MG63 (cell line): ENCODE measurements at places on chromosomes 13 and 19.

DNA sequence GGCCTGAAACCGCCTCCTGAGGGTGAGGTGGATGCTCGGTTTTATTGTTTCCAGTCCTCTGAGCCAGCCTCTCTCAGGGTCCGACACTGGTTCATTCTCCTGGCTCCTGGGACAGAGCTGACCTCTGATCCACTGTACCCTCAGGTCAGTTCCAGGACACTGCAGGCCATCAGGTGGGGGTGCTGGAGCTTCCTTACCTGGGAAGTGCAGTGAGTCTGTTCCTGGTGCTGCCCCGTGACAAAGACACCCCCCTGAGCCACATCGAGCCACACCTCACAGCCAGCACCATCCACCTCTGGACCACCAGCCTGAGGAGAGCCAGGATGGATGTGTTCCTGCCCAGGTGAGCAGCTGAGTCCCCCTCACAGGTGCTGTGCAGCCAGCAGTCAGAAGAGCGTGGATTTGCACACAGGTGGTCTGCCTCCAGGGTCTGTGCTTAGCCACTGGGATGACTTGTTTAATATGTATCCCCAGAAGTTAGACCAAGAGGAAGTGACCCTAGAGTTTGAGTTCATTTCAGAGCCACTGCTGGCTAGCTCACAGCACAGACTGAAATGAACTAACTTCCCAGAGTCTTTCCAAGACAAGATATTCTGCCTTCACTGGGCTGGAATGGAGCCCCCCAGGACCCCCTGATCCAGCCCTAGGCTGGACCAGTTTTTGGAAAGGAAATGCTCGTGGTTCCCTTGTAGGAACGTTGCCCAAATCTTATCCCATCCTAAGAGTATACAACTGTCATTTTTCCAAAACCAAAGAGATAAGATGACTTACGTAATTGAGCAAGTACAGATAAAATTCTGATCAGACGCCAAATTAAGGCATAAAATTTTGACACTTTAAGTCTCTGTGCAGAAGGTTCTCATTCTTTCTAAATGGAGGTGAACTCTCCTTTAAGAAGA lies 8.8 kb downstream of the SERPINE3 start:
- DNase-seq = no peak

GRCh38 chr13:33207615-33207961 lies 78.0 kb downstream of the STARD13 start:
- DNase-seq = peak; percentile 66

DNA sequence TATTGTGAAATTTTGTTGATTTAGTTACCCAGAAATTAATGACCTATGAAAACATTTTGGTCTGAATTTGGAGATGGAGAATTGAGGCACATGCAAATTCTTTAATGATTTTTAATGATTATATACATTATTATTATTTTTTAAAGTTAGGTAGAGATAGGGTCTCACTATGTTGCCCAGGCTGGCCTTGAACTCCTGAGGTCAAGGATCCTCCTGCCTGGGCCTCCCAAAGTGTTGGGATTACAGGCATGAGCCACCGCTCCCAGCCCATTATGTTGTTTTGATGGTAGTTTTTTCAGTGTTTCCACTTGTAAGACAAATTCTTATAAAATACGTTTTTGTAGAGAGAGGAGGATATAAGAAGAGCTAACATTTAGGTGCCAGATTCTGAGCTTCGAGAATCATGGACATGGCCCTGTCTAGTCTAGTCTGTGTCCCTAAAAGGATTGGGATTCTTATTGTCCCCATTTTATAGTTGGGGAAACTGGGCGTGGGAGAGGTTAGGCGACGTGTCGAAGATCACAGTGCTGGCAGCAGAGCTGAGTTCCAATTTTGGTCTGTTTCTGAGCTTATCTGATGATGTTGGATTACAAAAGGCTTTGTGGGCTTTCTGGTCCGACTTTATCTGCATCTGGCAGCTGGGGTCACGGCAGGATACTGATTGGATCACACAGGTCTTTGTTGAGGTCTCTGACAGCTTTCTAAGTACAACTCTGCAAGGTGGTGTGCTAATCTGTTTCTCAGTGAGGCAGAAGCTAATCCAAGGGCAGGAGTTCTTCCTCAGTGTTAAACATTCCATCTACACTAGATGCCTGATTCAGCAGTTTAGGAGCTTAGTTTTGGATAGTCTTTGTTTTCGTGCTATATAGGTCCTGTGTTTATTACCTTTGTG lies 7.5 kb upstream of the WDR88 start:
- no peak for DNase-seq

- DNase-seq = peak; percentile 90
Observed at GRCh38 chr19:3655402-3656072, 28.9 kb upstream of the CACTIN start.

DNA sequence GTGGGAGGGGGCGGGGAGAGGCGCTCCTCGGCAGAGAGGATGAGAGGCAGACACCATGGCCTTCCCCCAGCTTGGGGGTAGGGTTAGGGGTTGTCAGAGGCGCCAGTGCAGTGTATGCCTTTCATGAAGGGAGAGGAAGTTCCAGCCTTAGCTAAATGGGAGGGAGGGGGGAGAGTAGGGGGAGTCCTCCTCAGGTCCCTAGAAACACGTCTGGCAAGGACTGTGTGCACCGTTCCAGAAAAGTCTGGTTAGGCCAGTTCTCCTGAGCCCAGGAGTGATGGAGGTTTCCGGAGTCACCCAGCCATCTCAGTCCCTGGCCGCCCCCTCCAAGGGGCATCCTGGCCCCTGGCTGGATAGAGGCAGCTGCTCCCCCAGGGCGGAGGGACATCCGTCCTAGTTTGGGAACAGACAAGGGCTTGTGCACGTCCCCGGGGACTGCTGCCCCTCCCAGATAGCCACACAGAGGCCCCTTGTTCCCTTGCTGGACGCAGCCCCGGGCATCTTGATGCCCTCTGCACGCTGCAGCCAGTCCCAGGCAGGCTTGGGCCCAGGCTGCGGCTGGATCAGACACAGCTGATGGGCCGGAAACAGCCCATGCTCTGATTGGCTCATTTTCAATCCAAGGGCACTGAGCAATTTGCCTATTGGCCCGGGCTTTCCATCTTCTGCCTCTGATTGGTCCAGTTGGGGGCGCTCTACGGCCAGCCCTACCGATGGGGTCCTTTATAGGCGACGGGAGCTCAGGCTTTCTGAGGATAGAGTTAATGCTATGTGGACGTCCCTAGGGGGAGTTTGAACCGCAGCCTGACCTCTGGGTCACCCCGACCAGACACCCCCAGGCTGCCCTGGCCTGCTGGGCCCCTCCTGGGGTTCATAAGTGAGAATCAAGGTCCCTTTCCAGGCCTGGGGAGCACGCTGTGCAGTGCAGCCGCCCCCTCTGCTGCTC lies 3.8 kb downstream of the S1PR2 start:
- no peak for DNase-seq

GRCh38 chr13:51978796-51979556 lies 32.3 kb downstream of the ATP7B start:
- no peak for DNase-seq

GRCh38 chr19:50435627-50436026 lies 2.9 kb downstream of the MYBPC2 start:
- DNase-seq = no peak

GRCh38 chr13:67554286-67554685 lies 324.1 kb upstream of the PCDH9 start:
- DNase-seq = no peak

DNA sequence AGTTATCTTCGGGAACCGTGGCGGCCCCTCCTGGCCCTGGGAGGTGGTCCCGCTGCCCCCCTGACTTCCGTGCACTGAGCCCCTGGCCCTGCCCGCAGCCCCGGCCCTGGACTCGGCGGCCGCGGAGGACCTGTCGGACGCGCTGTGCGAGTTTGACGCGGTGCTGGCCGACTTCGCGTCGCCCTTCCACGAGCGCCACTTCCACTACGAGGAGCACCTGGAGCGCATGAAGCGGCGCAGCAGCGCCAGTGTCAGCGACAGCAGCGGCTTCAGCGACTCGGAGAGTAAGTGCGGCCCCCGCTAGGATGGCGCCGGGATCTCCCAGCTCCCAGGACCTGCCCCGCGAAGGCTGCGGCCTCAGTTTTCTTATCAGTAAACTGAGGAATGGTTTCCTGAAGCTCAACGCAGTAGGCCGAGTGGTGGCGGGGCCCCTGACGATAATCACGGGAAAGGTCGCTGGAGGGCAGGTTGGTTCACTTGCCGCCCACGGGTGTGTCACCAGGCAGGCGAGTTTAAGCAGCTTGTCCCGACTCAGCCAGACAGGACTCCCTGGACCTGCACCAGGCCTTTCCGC lies 924 bp downstream of the RGCC start:
- DNase-seq = no peak

DNA sequence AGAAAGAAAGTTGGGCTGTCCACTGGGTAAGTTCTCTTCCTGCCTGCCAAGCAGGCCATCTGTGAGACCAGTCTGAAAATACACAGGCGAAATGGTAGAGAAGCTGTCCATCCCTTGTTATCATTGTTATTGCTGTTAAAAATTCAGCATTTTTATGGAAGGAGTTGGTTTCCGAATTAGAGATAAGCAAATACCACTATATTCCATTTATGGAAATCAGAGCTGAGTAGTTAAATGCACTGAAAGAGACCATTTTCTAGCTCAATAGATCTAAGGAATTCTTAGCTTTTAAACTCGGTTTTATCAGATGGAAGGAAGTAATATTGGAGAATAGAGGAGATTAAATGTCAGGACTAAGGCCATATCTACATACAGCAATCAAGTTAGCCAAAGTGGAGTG lies 40.7 kb downstream of the MZT1 start:
- no peak for DNase-seq

- no peak for DNase-seq
Observed at GRCh38 chr19:29308977-29309590, 96.1 kb upstream of the UQCRFS1 start.

DNA sequence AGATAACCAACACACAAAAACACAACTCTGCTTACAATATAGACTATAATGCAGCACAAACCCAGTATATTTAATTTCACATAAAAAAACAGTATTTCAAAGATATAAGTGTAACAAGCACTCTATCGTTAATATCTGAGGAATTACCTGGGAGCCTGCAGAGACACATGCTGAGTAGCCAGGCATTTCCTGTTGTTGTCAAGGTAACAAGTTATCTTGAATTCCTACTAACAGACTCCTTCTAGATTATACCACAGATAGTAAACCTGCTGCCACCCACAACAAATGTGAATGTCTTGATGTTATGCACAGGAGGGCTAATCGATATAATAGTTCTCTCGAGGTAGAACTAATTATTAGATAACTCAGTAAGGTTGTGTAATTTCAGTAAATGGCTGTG lies 826.0 kb upstream of the PRR20A start:
- DNase-seq = no peak

DNA sequence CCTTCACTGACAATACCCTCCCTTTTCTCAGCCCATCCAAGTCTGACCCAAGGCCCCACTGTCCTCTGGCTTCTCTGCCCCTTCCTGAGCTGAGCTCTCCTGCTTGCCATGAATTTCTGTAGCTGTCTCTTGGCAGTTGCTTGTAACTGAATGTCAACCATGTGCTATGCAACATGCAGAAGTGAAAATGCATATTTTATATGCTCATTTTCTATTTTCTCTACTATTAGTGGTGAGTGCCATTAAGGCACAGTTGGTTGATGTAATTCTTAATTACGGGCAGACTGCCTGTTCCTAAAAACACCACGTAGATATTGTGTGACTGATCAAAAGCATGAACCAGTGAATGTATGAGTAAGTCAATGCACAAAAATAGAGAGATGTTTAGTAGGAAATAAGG lies 29.6 kb downstream of the TNFSF11 start:
- no peak for DNase-seq

- DNase-seq = no peak
Observed at GRCh38 chr19:17590866-17591265, 35.4 kb downstream of the COLGALT1 start.

DNA sequence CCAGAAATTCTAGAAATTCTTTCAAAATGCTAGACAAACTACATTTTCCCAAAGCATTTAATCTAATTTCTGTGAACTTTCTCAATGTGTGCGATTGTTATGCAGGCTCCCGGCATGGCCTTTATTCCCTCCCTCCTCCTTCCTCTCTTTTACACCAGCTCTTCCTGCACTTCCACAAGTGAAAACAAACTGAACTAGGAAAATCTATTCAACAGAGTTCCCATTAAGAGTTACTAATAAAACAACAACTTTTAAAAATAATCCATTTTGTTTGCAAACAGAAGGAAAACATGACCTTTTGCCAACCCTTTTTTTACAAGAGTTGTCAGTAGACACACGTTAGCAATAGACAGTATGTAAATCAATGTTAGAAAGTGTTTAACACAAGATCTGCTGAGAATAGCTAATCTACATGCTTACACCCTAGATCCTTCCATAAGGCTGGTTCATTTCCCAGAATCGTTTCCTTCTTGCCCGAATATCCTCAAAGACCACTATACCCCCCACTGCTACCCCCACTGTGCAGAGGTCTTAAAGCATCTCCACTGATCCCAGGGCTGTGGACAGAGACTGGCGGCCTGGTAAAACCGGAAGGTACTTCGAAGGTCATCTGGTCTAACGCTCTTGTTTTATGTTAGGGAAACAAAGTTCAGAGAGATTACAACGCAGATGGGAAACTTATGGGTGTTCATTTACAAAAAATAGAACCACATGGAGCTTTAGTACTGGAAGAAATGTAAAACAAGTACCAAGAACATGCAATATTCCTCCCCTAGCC lies 98.0 kb downstream of the FOXO1 start:
- no peak for DNase-seq

DNA sequence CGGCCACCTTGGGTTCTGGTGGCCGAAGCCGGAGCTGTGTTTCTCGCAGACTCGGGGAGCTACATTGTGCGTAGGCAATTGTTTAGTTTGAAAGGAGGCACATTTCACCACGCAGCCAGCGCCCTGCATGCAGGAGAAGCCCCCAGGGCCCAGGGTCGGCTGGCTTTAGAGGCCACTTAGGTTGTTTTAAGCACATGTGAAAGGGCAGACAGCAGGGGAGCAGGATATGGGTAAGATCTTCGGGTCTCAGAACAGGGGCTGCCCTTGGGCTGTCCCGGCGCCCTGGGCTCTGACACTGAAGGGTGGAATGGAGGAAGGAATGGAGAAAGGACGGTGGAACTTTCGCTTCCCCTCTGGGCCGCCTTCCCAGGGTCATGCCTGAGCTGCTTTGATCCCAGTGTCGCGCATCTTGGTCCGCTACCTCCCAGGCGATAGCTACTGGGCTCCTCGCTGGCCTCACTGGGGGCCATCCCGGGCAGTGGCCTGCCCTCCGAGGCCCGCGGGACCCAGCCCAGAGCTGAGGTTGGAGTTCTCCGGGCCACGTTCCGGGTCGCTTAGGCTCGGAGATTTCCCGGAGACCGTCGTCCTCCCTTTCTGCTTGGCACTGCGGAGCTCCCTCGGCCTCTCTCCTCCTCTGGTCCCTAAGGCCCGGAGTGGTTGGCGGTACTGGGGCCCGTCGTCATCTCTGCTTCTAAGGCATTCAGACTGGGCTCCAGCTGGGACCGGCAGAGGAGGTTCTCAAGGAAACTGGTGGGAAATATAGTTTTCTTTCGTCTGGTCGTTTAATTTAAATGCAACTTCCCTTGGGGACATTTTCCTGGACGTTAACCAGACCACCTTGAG lies 4.3 kb upstream of the POU4F1 start:
- no peak for DNase-seq

GRCh38 chr13:94174009-94174408 lies 305.5 kb downstream of the DCT start:
- no peak for DNase-seq
